ENCODE measurements at places on chromosomes 12 and 14.

- DNase-seq, result no peak
Measured at GRCh38 chr12:110684312-110684836, 4.5 kb downstream of the HVCN1 start.

- no peak for DNase-seq
Measured at GRCh38 chr12:57864442-57865083, 18.0 kb upstream of the CTDSP2 start.

- DNase-seq, result peak; percentile 68
Measured at GRCh38 chr12:7060353-7060954, at the start of gene C1S. C1S (plus strand) TSS chr12:7060718; CDS start chr12:7061913, 1,195 bp downstream.

GRCh38 chr14:76426161-76426696 is 50.3 kb downstream of the ESRRB start:
- no peak for DNase-seq

DNA sequence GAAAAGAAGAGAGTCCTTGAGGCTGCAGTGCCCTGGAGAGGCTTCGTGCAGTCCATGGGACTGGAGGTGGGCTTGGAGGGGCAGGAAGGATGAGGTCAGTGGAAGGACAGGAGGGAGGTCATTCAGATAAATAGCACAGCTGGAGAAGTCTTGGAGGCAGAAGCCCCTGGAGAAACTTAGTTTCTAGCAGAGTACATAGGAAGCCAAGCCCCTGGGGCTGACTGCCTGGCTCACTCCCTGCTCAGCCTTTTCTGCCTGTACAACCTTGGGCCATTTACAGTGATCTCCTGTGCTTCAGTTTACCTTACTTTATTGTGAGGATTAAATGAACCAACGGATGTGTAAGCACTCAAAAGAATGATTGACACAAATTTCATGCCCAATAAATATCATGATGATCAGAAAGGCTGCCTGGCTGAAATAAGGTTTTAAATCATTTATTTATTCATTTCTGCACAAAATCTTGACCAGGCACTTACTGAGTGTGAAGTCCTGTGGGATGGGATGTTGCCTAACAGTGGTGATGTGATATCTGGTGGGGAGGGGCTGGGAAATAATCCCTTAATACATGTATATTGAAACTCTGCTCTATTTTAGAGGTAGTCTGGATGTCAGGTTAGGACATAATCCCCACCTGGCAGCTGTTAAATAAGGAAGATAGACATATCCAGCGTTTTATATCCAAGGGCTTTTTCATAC is 54.3 kb downstream of the PLEKHG7 start:
- no peak for DNase-seq

DNA sequence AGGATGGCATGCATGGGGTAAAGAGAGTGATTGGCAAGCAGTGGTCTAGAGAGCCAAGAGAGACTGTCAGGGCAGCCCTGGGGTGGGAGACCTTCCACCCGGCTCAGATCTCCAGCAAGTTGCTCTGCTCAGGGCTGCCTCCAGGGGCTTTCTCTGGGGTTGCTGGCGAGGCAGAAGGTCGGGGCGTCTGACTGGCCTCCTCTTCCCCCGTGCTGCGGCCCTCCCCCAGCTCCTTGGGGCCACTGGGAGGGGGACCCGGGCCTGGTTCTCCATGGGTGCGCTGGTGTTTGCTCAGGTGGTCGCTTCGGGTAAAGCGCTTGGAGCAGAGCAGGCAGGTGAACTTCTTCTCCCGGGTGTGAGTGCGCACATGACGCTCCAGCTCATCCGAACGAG is 6.6 kb upstream of the AAAS start:
- no peak for DNase-seq

DNA sequence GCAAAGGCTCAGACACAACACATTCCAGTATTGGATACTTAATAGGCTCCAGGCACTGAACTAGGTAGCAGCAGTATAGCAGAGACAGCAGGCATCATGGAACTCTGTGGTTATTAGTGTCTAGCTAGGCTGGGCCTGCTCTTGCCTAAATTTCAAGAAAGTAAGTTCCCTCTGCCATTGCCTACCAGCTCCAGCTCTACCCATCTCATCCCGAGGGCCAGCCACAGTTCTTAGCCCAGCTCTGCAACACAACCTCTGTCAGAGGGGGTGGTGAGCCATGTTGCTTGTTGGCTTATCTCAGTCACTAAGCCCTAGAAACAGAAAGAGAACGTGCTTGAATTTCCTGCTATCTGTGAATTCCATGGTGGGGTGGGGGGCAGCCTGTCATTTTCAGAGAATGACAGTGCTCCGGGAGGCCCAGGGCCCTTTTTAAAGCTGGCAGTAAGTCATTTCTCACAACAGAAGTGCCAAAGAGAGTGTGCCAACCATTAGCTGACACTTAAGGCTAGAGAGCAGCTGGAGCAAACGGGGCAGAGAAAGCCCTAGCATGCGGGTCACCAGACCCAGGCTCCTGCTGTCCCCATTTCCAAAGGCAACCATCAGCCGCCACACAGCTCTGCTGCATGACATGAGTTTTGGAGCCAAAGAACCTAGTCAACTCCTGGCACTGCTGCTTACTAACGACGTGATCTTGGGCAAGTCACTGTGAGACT is 105.9 kb downstream of the PRMT8 start:
- DNase-seq, result no peak

DNA sequence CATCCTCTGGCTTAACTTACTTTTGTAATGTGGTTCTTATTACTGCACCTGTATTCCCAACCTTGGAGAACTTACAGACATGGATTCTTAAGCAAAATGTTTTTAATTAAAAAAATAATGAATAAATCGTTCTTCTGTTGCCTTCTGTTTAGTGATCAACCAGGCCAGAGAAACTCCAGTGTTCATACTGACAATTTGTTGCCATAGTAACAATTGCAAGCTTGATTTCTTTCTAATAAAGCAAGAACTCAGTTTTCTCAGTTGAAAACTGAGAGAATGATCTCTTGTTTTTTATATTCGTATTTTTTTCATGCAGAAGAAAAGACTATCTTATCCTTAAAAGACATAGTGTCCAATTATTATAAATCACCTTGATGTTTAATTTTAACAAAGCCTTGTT is 106.5 kb upstream of the LMNTD1 start:
- DNase-seq, result no peak

- DNase-seq, result no peak
Measured at GRCh38 chr12:109573914-109574244, 285 bp downstream of the MVK start.

DNA sequence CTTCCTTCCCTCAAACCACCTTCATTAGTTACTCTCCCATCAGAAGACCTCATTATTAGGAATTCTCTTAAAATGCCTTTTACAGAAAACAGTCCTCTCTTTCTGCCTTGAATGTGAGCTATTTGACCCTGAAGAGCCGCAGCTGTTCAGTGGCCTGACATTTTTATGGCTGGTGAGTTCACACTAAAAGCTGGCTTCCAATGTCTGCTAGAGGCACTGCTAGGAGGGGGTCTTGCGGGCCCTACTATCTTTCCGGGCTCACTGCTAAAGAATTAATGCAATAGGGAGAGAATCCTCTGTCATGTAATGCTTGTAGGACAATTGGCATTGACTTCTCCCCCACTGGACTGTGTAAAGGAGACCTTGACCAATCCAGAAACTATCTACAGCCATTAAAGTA is 87.7 kb downstream of the GPR135 start:
- DNase-seq, result no peak

- DNase-seq, result no peak
Measured at GRCh38 chr14:44162197-44162596, 344.9 kb downstream of the FSCB start.

- no peak for DNase-seq
Measured at GRCh38 chr12:51269174-51270066, 795 bp downstream of the SMAGP start.

- no peak for DNase-seq
Measured at GRCh38 chr14:79279645-79280597, 931.4 kb downstream of the DIO2 start.

- DNase-seq, result no peak
Measured at GRCh38 chr12:57766464-57767304, at the start of gene CYP27B1. CYP27B1 (minus strand) TSS chr12:57767078; CDS start chr12:57767041, 37 bp downstream.
